Right forelimb (tissue), 1 donor: ENCODE measurements at places on chromosomes 12 and 14.

- DNase-seq: no peak
Measured at GRCh38 chr12:40123496-40123895, 17.6 kb upstream of the SLC2A13 start.

- DNase-seq: no peak
Measured at GRCh38 chr12:79233341-79233781, 368.8 kb downstream of the SYT1 start.

- no peak for DNase-seq
Measured at GRCh38 chr14:52527052-52527451, 25.3 kb downstream of the TXNDC16 start.

GRCh38 chr14:80298491-80299017 lies 87.2 kb upstream of the DIO2 start:
- DNase-seq: no peak

DNA sequence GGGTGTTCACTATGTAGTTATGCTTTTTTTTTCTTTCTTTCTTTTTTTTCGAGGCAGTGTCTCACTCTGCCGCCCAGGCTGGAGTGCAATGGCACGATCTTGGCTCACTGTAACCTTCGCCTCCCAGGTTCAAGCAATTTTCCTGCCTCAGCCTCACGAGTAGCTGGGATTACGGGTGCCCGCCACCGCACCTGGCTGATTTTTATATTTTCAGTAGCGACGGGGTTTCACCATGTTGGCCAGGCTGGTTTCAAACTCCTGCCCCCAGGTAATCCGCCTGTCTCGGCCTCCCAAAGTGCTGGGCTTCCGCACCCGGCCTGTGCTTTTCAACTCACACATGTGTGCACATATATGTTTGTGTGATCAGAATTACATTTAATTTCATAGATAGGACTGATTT lies 38.9 kb upstream of the AMN start:
- DNase-seq: no peak

- DNase-seq: no peak
Measured at GRCh38 chr14:61489932-61490331, 168.6 kb downstream of the PRKCH start.

- no peak for DNase-seq
Measured at GRCh38 chr14:79186523-79186922, 1016.4 kb downstream of the NRXN3 start.

DNA sequence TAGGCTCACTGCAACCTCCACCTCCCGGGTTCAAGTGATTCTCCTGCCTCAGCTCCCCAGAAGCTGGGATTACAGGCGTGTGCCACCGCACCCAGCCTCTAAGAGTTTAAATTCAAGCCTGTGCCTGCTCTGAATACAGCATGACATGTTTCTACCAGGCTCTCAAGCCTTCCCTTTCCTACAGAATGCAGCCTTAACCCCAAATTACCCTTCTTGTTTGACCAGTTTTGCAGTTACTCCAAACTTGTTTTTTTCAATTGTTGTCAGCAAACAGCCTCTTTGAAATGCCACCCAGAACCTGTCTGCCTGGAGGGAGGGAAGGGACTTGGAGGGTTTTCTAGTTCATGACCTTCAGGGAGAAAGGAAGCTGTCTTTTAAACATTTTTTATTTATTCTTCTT lies 15.4 kb downstream of the GLTP start:
- DNase-seq: no peak

DNA sequence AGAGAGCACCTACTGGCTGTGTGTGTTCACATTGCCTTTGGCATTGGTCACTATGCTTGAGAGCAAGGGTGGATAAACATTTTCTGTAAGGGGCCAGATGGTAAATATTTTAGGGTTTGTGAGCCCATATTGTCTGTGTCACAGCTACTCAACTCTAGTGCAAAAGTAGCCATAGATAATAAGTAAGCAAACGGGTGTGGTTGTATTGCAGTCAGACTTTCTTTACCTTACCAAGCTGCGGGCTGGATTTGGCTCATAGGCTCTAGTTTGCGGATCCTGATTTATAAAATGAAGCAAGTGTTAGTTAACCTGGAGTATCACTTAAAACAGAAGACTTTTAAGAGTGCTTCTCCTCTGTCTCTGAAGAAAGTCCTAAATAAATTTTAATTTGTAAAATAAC lies 169.0 kb downstream of the KICS2 start:
- DNase-seq: no peak

DNA sequence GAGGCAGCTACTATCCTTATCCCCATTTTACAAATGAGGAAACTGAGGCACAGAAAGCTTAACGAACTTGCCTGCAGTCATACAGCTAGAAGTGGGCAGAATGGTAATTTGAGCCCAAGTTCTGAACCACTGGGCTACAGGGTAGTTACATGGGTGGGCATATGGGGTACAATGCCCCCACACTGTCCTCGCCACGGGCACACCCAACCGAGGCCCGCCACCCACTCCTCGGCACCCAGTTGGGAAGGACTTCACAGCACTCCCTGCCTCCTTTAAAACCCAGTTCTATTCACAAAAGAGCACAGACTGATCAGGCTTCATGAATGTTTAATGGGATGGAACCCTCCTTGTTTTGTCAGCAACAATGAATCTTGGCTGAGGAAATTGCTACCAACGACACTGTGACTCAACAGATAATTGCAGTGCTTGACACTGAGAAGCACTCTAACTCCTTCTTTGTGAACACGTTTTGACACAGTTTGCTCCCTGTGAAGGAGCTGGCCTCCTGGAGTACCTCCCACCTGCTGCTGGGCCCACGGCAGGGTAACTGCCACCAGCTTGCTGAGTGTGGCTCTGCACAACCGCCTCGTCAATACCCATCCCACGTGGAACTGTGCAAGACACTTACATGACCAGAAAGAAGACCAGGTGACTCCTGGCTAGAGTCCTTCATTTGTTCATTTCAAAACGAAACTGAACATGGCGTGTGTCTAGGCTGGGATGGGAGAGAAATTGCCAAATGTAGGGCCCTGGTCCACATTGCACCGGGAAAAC lies 63.5 kb downstream of the CLMN start:
- no peak for DNase-seq

DNA sequence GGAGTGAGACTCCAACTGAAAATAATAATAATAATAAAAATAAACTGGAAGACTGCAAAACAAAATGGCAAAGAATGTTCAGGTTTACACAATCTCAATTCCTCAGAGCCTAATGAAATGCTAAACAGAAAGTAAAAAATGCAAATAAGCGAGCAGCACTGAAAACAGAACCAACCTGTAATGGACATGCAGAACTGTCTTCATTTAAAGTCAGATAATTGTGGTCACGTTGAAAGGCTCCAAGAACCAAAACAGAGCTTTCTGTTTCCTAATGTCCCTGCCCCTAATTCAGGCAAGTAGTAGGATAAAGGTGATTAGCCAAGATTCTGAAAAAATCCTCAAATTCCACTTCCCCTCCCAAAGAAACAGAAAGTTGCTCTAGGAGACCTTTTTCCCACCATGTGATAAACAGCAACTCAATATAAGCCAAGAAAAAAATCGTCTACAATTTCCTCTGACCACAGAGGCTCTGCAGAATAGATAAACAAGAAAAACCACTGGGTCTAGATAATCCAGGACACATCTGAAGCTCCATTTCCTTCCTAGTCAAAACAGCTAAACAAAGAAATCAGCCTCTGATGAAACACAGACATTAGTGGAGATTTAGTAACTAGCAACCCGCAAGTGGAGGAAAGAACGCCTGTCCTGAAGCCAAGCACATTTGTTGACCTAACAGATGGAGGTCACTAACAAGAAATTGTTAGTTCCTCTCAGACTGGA lies 3.0 kb downstream of the MIS18BP1 start:
- DNase-seq: no peak
